ENCODE measurements at places on chromosomes 16 and 17.

DNA sequence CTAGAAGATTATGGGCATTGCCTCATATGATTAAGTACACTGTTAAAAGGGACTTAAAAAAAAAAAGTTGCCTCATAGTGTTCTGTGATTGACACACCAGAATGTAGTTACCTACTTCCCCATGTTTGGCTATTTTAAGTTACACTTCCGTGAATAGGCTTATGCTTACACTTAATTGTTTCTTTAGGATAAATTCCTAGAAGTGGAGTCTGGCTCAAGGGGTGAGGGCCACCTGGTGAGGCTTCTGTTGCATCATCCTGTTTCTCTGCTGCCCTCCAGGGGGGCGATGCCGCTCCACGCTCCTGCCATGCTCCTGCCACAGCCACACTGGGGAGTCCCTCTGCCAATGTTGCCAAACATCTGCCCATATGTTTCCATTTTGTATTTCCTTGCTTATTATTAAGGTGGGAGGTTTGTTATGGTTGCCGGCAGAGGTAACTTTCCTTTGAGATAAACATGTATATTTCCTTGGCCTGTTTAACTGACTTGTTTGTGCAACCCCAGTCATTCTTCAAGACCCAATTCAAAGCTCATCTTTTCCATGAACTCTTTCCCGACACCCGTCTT lies 73.1 kb downstream of the KSR1 start:
- DNase-seq = no peak

DNA sequence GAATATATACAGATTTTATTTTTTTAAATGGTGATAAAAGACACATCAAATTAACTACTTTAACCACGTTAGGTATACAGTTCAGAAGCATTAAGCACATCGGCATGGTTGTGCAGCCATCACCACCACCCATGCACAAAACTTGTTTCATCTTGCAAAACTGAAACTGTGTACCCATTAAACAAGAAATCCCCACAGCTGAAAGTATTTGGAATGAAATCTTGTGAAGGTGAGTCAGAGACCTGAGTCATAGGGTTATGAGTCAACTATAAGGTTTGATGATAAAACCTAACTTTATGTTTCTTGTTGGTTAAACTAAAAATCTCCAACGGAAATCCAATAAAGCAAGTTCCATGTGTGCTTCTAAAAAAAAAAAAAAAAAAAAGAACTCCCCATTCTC lies 561.6 kb upstream of the PSMD7 start:
- no peak for DNase-seq

GRCh38 chr16:27102701-27103575 lies 36.2 kb downstream of the C16orf82 start:
- no peak for DNase-seq

- no peak for DNase-seq
These were observed 85.9 kb upstream of the PLCG2 start for GRCh38 chr16:81693041-81693743.

DNA sequence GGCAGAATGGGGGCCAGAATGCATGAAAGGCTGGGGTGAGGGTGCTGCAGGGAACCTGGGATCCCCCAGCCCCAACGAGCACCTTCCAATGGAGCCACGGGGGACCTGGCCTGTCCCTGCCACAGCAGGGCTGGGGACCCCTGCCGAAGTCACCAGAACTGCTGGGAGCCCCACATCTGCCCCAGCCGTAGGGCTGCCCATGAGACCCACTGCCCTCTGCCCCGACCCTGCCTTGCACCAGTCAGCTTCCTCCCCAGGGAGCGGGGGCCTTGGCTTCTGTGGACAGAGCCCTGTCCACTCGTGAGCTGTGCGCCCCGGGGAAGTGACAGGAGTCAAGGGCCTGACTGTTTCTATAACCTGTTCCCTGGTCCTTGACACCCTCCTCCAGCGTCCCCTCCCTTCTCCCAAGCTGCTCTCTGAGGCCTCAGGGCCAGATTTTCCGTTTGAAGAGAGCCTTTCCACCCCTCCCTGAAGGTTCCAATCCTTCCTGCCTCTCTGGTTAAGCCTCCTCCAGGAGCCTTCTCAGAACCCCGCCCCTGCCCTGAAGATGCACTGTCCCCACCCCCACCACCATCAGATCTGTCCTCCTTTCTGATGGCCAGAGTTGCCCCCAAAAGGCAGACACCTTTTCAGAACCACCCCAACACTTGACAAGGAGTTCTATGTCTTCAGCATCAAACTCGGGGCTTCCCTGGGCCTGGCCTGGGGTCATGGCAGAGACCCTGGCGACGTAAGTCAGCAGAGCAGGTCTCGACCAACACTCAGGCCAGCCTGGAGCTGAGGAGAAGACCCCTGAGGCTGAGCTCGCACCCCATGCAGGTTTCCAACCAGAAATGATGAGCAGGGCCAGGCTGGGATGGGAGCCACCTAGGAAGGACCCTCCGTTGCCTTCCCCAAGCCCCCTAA lies 10.7 kb upstream of the PRR29 start:
- no peak for DNase-seq

- DNase-seq = no peak
These were observed 25.9 kb downstream of the BRIP1 start for GRCh38 chr17:61837175-61838051.

GRCh38 chr17:42913522-42913921 lies 12.9 kb downstream of the G6PC1 start:
- no peak for DNase-seq

- peak; percentile 63 for DNase-seq
These were observed 997 bp upstream of the CDH11 start for GRCh38 chr16:65122724-65123395.

GRCh38 chr16:67666032-67666551 lies 458 bp downstream of the ENKD1 start:
- no peak for DNase-seq

- no peak for DNase-seq
These were observed 251.4 kb downstream of the SOX9 start for GRCh38 chr17:72372185-72372584.

- DNase-seq = no peak
These were observed 159.5 kb downstream of the MSI2 start for GRCh38 chr17:57415751-57416207.

GRCh38 chr17:80832888-80833583 lies 158.6 kb upstream of the CHMP6 start:
- DNase-seq = peak; percentile 91

Data from right atrium auricular region (tissue), 2 donors.